ENCODE measurements at places on chromosomes 16 and 17.

DNA sequence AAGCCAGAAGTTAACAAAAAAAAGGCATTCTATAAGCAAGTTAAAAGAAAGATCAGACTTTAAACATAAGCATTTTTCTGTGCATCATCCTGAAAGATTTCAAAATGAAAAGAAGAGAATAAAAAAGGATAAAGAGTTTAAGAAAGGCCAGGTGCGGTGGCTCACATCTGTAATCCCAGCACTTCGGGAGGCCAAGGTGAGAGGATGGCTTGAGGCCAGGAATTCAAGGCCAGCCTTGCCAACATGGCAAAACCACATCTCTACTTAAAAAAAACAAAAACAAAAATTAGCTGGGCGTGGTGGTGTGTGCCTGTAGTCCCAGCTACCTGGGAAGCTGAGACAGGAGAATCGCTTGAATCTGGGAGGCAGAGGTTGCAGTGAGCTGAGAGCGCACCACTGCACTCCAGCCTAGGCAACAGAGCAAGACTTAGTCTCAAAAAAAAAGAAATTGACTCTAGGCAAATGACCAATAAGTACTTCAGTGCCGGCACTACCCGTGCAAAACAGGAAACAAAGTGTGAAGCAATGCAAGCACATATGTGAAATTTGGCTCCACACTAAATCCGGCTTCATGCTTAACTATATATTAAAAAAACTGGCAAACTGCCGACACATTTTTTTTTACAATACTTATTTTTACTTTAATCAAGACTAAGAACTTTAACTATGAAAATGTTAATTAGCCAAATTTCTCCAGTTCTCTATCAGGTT is 83.2 kb upstream of the C17orf78 start:
- DNase-seq, result no peak

GRCh38 chr17:42179911-42180410 is 981 bp downstream of the KCNH4 start:
- no peak for DNase-seq

DNA sequence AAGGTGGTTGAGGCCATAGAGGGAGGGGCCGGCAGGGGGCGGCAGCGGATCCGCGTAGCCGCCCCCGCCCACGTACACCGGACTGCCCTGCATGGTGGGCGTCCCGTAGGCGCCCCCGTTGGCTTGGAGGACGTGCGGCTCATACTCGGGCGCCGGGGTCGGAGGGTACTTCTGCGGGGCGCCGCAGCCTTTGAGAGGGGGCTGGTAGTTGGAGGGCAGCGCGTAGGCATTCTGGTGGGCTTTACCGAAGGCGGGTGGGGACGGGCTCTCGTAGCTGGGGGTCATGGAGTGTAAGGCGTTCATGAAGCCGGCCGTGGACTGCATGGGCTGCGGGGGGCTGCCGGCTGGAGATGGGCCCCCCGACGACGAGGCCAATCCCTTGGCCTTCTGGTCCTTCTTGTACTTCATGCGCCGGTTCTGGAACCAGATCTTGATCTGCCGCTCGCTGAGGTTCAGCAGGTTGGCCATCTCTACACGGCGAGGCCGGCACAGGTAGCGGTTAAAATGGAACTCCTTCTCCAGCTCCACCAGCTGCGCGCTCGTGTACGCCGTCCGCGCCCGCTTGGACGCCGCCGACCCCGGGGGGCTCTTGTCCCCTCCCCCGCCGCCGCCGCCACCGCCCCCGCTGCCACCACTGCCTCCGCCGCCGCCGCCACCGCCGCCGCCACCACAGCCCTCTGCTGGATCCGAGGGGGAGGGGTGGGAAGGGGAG is 5.7 kb upstream of the HOXB2 start:
- no peak for DNase-seq

DNA sequence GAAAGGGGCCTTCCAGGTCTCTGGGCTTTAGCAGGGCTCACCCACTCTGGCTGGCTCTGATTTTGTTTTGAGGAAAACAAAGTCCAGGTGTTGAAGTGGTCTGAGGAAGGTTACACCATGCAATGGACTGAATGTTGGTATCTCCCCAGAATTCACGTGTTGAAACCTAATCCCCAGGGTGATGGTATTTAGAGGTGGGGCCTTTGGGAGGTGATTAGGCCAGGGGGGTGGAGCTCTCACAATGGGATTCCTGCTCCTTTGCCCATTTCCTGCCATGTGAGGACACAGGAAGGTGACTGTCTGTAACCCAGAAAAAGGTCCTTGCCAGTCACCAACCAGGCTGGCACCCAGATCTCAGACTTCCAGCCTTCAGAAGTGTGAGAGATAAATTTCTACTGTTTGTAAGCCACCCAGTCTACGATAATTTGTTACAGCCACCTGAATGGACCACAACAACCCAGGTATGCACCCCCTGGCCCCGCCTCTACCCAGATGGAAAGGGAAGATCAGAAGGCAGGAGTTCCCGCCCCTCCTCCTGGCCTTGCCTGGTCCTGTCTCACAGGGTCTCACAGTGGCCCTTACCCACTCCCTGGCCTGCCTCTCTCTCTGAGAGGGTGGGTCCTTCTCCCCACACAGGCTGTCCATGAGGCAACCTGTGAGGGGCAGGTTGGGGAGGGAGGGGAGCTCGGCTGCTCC is 32.0 kb downstream of the LRRC75A start:
- no peak for DNase-seq

DNA sequence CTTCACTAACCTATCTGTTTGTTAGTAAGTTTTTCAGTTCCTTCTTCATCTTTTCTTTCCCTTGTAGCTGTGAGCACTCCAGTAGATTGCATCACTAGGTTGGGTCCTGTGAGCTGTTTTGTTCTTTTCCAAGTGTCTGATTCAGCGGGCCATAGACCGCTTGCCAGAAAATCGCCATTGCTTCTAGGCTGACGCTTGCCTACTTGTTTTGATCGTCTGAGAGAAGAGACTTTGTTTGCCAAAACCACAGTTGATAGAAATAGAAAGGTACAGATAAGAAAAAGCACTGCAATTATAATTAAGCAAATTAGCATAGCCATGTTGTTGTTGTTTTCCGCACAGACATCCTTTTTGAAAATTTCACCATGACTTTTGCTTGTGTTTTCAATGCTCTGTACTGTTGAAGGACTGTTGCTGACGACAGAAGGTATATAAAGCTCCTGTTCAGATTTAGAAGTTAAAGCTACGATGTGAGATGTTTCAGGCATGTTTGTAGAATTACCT is 3.1 kb downstream of the EVI2A start:
- DNase-seq, result peak; percentile 7

- no peak for DNase-seq
These were observed 167.2 kb downstream of the PARN start for GRCh38 chr16:14462811-14463210.

- DNase-seq, result no peak
These were observed 145.0 kb upstream of the HS3ST4 start for GRCh38 chr16:25546791-25547190.

- no peak for DNase-seq
These were observed 221.0 kb upstream of the HS3ST3A1 start for GRCh38 chr17:13822700-13823099.

DNA sequence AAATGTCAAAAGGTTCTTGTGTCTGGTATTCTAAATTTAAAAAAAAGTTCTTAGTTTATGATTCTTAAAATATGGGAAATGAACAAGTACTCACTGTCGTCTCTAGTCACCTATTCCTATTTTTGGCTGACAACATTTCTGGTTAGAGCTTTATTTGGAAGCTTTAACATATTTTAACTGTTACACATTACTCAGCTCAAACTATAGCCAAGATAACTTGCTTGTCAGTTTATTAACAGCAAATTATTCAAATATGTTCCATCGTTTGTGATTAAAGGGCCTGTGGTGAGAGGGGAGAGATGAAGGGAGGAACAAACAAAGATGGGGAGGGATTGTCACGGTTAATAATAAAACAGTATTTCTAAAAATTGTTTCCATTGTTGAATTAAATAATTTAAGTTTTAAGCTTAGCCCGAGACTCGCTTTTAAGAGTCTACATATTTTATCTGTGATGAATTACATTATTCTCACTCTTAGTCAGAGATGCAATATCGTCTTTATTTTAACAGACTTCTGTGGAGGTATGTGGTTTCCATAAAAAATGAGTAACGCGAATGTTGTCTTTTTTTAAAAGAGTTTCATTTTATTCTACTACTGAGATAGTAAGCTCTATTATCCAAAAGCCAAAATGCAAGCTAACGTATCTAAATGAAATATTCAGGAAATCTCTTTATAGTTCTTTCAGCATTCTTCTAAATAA is 321.9 kb upstream of the PMFBP1 start:
- DNase-seq, result peak; percentile 78

GRCh38 chr16:87697256-87697655 is 68.5 kb downstream of the KLHDC4 start:
- no peak for DNase-seq

DNA sequence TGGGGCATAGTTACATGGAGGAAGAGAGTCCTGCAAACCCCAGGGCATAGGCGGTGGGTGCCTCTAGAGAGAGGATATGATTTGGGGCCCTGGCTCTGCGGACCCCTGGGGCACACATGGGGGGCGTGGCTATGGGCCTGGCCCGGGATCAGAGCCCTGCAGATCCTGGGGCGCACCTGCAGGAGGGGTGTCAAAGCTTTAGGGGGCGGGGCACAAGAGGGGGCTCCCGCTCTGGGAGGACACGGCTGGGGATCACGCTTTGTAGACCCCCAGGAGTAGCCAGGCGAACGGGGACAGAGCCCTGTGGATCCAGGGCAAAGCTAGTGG is 497 bp downstream of the BCL7C start:
- no peak for DNase-seq

- DNase-seq, result no peak
These were observed 142.8 kb downstream of the PRKCA start for GRCh38 chr17:66445229-66445628.

DNA sequence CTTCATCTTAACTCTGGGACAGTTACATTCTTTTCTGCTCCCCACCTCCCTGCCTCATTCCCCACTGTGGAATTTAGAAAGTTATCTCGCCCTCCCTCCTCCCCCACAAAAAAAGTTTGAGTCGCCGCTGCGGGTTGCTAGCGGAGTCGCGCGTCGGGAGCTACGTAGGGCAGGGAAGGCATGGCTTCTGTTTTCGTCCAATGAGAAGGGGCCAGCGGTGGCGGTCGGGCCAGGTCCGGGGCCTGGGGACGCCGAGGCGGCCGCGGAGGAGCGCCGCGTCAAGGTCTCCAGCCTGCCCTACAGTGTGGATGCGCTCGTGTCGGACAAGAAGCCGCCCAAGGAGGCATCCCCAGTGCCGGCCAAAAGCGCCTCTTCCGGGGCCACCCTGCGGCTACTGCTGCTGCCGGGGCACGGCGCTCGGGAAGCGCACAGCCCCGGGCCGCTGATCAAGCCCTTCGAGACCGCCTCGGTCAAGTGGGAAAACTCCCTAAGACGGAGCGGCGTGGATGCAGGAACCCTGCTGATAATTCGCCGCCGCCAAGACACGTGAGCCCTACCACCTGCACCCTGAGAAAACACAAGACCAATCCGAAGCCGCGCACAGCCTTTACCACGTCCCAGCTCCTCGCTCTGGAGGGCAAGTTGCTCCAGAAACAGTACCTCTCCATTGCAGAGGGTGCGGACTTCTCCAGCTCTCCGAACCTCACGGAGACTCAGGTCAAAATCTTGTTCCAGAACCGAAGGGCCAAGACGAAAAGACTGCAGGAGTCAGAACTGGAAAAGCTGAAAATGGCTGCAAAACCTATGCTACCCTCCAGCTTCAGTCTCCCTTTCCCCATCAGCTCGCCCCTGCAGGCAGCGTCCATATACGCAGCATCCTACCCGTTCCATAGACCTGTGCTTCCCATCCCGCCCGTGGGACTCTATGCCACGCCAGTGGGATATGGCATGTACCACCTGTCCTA is 8.9 kb downstream of the OR4D1 start:
- DNase-seq, result no peak

DNA sequence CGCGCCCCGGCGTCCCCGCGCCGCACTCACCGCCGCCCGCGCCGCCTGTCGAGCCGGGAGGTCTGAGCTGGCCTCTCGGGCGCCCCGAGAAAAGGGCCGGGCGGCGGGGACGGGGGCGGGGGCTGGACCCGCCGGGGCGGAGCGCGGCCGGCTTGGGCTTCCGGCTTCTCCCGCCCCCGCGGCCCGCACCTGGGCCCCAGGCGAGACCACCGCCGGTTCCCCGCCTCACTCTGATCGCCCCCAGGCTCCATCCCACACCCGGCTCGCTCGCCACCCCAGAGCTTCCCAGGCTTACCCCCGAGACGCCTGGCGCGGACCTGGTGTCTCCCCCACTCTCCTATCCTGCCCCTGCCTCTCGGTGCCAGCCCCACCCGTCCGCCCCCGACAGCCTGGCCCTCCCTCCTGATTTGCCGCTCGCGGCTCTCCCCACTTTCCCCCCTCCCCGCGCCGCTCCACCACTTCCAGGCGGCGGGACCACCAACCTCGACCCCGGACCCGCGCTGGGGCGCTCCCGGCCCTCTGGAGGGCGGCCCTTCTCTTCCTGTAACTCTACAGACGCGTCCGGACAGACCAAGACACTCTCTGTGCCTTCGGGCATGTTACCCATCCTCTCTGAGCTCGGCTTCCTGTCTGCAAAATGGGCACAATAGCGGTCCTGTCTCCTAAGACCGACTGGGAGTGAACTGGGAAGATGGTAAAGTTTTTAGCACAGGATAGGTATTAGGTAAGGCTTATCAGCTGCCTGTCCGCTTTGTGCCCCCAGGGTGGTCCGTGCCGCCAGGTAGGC is at the start of gene LITAF:
Gene LITAF (minus strand): TSS at position 64 of the 787 bp plus-strand sequence. CDS start 30,189 bp downstream, outside the sequence.
- DNase-seq, result peak; percentile 11

- DNase-seq, result peak; percentile 43
These were observed 1.4 kb upstream of the VAMP2 start for GRCh38 chr17:8163978-8164814.

- DNase-seq, result no peak
These were observed 200.5 kb upstream of the ASIC2 start for GRCh38 chr17:33493566-33493965.

- DNase-seq, result no peak
These were observed 35.2 kb downstream of the TNFRSF13B start for GRCh38 chr17:16936536-16937310.
